HS-5 (cell line): ENCODE measurements at places on chromosomes 13 and 19.

- no peak for DNase-seq
These were observed 1.8 kb upstream of the CEACAM8 start for GRCh38 chr19:42596391-42597072.

- DNase-seq = no peak
These were observed 14.5 kb upstream of the CERS4 start for GRCh38 chr19:8194528-8195267.

DNA sequence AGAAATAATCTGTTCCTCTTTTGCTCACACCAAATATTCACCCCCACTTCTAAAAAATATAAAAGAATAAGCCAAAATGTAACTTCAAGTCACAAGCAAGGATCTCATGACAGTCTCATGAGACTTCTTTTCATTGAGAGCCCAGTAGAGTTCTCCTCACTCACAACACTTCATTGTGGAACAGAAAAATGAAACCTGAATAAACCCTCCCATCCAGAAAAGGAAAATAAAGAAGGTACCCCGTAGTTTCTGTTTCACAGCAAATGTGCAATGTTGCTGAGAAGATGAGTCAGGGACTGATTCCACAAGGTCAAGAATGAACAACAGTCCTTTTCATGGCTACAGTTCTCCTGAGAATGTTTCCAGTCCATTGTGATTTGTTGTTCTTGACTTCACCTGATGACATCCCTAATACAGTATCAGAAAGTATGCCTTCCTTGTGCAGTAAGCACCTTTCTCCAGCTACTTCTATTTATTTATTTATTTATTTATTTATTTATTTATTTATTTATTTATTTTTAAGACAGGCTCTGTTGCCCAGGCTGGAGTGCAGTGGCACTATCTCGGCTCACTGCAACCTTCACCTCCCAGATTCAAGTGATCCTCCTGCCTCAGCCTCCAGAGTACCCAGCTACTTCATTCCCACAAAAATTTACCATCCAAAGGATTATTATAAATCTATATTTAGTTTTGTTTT, 6.4 kb upstream of the ZNF841 start:
- no peak for DNase-seq

DNA sequence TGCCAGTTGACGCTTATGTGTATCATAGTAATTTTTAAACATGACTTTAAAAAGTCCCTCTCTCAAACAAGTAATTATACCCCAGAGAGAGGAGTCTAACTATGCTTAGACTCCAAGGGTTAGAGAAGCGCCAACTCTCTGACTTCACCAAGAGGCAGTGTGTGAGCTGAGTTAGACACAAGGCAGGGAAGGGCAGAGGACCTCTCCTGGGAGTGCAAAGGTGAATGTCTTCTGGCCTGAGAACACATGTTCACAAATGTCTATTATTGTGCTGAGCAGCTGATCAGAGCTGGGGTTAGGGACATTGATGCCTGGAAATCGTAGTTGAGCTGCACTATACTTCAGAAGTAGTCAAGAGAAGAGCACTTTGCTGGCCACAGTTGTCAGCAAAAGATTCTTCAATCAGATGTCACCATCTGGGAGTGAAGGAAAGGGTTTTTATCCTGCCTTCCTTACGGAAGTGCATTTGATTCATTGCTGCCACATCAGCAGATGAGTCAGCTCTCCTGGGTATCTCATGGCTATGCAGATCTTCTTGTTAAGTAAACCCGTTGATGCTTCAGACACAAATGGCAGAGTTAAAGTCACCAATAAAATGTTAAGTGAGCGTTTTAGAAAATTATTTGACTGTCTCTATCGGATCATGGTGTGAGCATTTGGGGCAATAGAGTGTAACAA, 283.2 kb upstream of the ARGLU1 start:
- no peak for DNase-seq

DNA sequence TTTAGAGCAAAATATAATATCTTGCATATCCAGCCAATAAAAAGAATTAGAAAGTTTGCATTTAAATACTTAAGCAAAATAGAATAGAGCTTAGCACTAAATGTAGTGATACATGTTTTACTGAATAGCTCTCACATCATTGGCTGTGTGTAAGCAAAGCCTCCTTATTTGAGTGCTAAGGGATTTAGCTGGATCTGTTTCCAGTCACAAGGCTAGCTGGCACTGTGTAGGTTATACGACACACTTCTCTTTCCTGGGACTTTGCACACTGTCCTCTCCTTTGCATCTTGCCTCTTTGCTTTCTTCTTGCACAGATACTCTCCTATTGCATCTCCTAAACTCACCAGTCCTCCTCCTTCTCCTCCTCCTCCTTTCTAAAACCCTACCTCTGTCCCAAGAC, 423.8 kb downstream of the KLF5 start:
- no peak for DNase-seq

DNA sequence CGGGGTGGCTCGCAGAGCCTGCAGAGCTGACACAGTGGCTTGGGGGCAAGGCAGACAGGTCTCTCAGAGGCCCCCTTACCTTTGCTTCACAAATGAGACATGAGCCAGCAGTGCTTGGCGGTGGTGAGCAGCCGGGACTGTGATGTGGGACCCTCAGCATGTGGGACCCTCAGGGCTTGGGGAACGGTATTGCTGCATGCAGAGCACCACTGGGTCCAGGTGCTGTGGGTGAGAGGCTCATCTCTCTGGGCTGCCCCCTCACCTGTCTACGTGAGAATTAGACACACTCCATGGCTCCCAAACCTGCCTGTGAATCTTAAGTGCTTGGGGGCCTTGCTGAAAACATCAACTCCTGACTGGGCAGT, 106.6 kb downstream of the COL4A2 start:
- no peak for DNase-seq

GRCh38 chr19:974564-975257, 9.4 kb upstream of the WDR18 start:
- no peak for DNase-seq

- peak; percentile 23 for DNase-seq
These were observed 100.2 kb downstream of the ENOX1 start for GRCh38 chr13:43686557-43686956.

DNA sequence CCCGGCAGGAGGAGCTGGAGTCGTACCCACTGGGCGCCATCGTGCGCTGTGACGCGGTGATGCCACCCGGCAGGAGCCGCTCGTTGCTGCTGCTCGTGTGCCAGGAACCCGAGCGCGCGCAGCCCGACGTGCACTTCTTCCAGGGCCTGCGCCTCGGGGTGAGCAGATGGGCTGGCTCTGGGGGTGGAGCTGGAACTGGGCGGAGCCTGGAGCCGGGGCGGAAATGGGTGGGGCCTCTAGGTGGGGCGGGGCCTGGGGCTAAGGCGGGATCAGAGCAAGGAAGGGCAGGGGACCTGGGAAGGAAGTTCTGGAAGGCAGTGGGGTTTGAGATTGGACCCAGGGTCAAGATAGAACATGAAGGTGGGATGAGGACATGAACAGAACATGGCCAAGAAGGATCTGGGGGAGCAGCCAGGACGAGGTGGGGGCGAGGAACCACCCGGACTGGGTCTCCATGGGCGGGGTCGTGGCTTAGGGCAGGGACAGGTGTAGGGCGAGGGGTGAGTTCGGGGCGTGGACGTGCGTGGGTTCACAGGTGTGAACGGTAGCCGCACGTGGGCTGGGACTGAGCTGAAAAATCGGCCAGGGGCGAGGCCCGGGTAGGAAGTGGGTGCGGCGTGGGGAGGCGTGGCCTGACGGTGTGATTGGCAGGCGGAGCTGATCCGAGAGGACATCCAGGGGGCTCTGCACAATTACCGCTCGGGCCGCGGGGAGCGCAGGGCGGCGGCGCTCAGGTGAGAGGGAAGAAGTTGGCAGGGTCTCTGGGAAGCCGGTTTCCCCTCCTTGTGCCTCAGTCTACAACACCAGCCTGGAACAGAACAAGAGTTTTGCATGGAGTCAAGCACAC, 4.7 kb downstream of the EPS8L1 start:
- no peak for DNase-seq

- no peak for DNase-seq
These were observed 227.4 kb downstream of the TUBA3C start for GRCh38 chr13:18954254-18954653.

DNA sequence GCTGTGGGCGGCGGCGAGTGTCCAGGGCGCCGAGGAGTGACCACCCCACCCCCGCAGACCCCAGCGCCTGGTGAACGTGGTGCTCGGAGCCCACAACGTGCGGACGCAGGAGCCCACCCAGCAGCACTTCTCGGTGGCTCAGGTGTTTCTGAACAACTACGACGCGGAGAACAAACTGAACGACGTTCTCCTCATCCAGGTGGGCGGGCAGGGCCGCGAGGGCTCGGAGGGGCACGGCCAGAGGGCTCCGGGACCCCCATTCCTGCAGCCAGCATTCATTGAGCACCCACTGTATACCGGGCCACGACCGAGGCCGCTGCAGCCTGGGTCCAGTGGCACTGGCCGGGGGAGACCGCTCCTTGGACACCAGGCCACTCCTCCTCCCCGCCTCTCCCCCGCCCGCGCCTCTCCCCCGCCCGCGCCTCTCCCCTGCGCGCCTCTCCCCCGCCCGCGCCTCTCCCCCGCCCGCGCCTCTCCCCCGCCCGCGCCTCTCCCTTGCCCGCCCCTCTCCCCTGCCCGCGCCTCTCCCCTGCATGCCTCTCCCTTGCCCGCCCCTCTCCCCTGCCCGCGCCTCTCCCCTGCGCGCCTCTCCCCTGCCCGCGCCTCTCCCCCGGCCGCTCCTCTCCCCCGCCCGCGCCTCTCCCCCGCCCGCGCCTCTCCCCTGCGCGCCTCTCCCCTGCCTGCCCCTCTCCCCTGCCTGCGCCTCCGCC, 3.2 kb downstream of the PRTN3 start:
- no peak for DNase-seq

- DNase-seq = no peak
These were observed 13.8 kb downstream of the FGF21 start for GRCh38 chr19:48768994-48769713.

GRCh38 chr13:76809389-76809788, 76.8 kb downstream of the KCTD12 start:
- DNase-seq = no peak

- DNase-seq = no peak
These were observed 396.9 kb downstream of the DLEU7 start for GRCh38 chr13:50446611-50447010.

DNA sequence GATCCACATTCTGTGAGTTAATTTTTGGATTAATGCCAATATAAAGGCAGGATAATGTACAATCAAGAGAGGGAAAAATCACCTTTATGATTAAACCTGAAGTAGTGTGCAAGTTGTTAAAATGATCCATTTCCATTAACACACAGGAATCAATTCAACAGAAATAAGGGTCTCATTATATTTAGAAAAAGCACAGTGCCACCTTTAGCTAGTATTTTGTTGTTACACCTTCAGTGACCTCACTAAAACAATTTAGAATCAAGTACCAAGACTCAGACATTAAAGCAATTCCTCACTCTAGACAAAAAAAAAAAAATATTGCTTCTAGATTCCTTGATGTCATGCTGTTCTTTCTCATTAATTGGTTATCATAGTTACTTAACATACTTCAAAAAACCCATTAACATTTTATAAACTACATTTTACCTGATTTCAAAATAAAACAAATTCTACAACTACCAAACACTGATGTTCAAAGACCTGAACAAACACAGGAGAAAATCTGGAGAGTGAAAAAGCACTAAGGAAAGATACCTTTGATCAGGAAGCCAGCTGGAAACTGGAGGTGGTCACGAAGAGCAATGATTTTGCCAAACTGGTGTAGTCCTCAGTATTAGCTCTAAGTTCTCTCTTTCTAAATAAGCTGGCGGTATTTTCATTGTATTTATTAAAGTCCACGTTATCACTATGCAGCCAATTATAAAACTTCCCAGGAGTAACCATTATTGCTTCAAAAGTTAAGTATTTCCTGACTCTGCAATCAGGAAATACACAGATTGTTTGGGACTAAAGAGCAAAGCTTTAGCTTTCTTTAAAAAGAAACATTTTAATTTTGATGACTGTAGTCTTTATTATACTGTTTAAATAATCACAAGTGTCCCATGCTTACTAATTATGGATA, 115.3 kb downstream of the TBC1D4 start:
- no peak for DNase-seq

- no peak for DNase-seq
These were observed at the start of gene TMEM59L for GRCh38 chr19:18612772-18613588. TSS of gene TMEM59L (plus strand) at chr19:18612870. CDS start at chr19:18612959, 89 bp downstream.

DNA sequence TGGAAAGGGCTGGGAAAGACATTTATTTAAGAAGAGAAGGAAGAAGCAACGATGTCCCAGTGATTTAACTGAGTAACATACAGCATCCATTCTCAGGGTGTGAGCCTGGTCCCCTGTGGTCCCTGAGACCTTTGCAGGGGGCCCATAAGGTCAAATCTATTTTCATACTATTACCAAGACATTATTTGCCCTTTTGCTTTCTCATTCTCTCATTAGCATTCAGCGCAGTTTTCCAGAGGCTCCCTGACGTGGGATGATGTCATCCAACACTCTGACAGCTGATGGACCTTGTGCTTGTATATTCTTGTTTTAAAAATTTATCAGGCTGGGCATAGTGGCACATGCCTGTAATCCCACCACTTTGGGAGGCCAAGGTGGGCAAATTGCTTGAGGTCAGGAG, 18.3 kb upstream of the HNRNPUL1 start:
- DNase-seq = no peak

GRCh38 chr13:51035469-51035868, 75.6 kb downstream of the C13orf42 start:
- no peak for DNase-seq

DNA sequence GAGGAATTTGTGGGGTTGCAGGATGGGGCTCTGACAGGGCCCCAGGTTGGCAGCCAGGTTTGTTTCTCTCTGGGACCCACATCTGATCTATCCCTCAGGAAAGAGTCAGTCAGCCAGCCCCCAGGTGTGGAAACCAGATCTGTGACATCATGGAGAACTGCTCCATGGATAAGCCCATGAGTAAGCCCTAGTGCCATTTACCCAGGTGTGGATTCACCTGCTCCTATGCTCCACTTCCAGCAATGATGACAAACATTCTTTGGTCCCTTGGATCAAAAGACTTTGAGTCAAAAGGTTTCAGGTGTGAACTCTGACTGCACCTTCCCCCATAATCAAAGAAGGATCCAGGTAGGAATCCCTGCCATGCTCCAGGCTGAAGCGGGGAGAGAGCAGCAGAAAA, 26.9 kb upstream of the IGFL4 start:
- DNase-seq = no peak

DNA sequence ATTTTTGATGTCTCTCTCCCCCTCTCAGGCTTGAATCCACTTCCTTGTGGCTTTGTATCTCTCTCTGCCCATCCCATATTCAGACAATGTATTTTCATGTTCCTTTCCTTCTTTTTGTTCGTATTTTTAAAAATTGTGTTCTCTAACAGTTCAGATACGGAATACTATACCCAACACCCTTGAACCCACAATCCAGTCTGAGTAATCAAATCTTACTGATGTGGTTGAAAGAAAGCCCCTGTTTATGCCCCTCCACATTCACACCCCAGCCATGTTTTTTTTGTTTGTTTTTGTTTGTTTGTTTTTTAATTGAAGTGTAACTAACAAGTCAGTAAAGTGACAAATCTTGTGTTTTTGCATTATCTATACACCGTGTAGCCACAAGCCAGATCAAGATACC, 1.4 kb downstream of the SPIB start:
- no peak for DNase-seq

- DNase-seq = no peak
These were observed 41.6 kb downstream of the IFT88 start for GRCh38 chr13:20608438-20609020.

GRCh38 chr19:18137657-18138339, 15.2 kb upstream of the PIK3R2 start:
- no peak for DNase-seq

GRCh38 chr19:22945560-22945959, 57.4 kb downstream of the ZNF728 start:
- no peak for DNase-seq

- DNase-seq = no peak
These were observed 1.7 kb upstream of the FAM83E start for GRCh38 chr19:48616491-48617056.
